Central memory CD8-positive, alpha-beta T cell (primary cell): ENCODE measurements at places on chromosomes 2 and 18.

GRCh38 chr2:19631871-19632270 lies 269.9 kb downstream of the TTC32 start:
- no peak for DNase-seq
- H3K4me3 ChIP-seq: no peak overlapping the region
- H3K36me3 ChIP-seq: no peaks in the 10 kb centered on the region
- H3K27me3 ChIP-seq: peaks cover 19% of the 10 kb centered on the region

GRCh38 chr18:31438402-31438801 lies 9.1 kb upstream of the DSG3 start:
- H3K4me3 ChIP-seq: no peak overlapping the region
- H3K4me1 ChIP-seq: no peaks in the 10 kb centered on the region
- no peak for DNase-seq
- no peaks in the 10 kb centered on the region for H3K27me3 ChIP-seq

- H3K36me3 ChIP-seq: no peaks in the 10 kb centered on the region
- no peak for DNase-seq
- no peak overlapping the region for H3K27ac ChIP-seq
- peaks cover 3% of the 10 kb centered on the region for H3K27me3 ChIP-seq
- H3K4me1 ChIP-seq: no peaks in the 10 kb centered on the region
- H3K4me3 ChIP-seq: no peak overlapping the region
Measured at GRCh38 chr2:2546046-2546445, 215.0 kb upstream of the MYT1L start.

GRCh38 chr2:211879323-211879722 lies 659.3 kb downstream of the ERBB4 start:
- no peak overlapping the region for H3K27ac ChIP-seq
- H3K27me3 ChIP-seq: no peaks in the 10 kb centered on the region
- no peaks in the 10 kb centered on the region for H3K4me1 ChIP-seq
- no peak overlapping the region for H3K4me3 ChIP-seq
- no peaks in the 10 kb centered on the region for H3K36me3 ChIP-seq

DNA sequence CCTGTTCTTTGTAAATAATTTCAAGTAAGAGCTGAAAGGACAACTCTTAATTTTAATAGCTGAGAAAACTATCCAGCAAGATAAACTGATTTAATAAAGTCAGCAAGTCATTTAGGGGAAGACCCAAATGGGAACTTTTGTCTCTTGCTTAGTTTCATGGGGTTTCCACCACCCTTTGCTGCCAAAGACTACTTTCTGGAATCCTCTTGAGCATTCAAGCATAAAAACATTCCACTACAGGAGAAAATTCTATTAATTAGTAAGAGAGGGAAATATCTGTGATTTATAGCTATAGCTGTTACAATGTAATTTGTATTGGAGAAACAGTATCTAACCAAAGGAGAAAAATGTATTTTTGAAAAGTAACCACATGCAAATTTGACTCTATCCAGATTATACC lies 20.6 kb downstream of the EFEMP1 start:
- no peaks in the 10 kb centered on the region for H3K27me3 ChIP-seq
- H3K27ac ChIP-seq: no peak overlapping the region
- H3K4me3 ChIP-seq: no peak overlapping the region
- no peaks in the 10 kb centered on the region for H3K4me1 ChIP-seq
- H3K36me3 ChIP-seq: no peaks in the 10 kb centered on the region
- DNase-seq: no peak

- H3K4me1 ChIP-seq: peaks cover 39% of the 10 kb centered on the region
- peak overlapping the region; percentile 84 for H3K27ac ChIP-seq
- peaks cover 12% of the 10 kb centered on the region for H3K36me3 ChIP-seq
- H3K4me3 ChIP-seq: no peak overlapping the region
- DNase-seq: no peak
Measured at GRCh38 chr18:63236921-63237846, 82.4 kb downstream of the BCL2 start.

DNA sequence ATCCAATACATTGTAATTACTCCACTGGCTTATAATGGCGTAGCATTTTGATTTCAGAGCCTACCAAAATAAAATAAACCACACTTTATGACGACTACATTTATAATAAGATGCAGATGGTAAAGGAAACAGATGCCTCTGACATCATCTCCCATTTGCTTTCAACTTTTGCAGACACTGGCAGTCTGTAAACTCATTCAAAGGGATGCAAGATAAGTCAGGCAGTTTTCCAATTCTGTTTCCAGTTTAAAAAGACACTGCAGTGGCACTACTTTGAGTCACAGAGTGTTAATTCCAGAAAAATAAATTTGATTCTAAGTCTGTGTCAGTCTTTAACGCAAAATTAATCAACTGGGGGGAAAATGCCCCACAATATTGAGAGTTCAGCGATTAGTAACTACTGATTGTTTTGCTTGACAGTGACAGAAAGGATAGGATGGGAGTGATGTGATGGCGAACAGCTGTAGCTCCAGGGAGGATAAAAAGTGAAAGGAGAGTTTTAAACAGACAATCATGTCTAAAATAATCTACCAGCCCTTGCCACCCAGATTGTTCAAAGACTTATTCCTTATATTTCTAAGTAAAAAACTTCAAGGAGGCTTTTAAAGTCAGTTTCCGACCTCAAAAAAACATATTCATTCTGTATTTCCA lies 6.7 kb downstream of the DSEL start:
- H3K36me3 ChIP-seq: no peaks in the 10 kb centered on the region
- no peak overlapping the region for H3K27ac ChIP-seq
- peaks cover 5% of the 10 kb centered on the region for H3K4me1 ChIP-seq
- no peak for DNase-seq

GRCh38 chr2:61632276-61633169 lies 94.4 kb upstream of the XPO1 start:
- no peaks in the 10 kb centered on the region for H3K36me3 ChIP-seq
- no peak for DNase-seq
- H3K4me1 ChIP-seq: no peaks in the 10 kb centered on the region
- no peaks in the 10 kb centered on the region for H3K27me3 ChIP-seq
- no peak overlapping the region for H3K27ac ChIP-seq
